ENCODE measurements at places on chromosomes 6 and 20.

- DNase-seq: no peak
Measured at GRCh38 chr20:64042054-64042781, 6.2 kb downstream of the C20orf204 start.

GRCh38 chr6:154261688-154262397 is 94.8 kb downstream of the IPCEF1 start:
- DNase-seq: no peak

GRCh38 chr6:111487661-111488060 is 4.6 kb upstream of the REV3L start:
- peak; percentile 66 for DNase-seq

DNA sequence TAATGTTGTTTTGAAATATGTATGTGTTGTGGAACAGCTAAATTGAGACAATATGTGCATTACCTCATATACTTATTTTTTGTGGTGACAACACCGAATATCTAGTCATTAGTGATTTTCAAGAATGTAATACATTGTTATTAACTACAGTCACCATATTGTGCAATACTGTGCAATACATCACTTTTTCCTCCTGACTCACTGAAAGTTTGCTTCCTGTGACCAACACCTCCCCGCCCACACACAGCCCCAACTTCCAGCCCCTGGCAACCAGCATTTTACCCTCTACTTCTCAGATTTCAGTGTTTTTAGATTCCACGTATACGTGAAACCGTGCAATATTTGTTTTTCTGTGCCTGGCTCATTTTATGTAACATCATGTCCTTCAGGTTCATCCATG is 627.9 kb downstream of the PRKN start:
- DNase-seq: no peak

GRCh38 chr6:57173056-57173885 is 1.1 kb downstream of the BAG2 start:
- peak; percentile 56 for DNase-seq

DNA sequence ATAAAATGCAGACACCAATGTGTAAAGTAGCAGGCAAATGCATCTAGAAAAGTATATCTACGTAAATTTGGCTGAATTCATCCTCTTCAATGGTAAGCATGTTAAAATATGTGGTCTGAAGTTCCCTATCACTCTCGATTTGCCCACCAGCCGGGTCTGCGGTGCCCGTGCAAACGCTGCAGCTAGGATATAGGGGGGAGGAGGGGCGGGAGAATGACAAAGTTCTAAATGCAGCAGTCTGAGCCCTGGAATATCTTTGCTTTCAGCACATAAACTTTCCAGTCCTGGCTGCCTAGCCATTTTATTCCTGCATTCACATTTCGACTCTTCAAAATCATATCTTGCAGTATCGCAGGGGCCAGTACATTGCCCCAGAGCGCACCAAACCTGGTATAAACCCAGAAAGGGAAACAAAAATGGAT is 708 bp downstream of the NRN1 start:
- no peak for DNase-seq

GRCh38 chr6:70819646-70820045 is 137.2 kb downstream of the B3GAT2 start:
- DNase-seq: no peak

DNA sequence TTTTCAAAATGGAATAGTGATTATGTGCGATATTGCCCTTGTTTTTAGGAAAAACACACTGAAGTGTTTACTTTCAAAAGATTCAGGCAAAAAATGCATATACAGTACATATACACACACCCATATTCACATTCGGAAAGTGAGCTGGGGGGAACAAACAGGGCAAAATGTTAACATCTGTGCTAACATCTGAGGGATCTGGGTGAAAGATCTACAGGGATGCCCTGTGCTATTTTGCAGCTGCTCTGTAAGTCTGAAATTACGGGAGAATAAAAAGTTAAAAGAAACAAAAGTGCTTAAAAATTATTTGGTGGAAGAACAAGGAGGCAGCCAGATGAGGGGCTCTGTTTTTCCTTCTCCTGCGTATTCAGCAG is 860 bp downstream of the CST3 start:
- no peak for DNase-seq

- no peak for DNase-seq
Measured at GRCh38 chr6:73388433-73388799, 6.2 kb upstream of the DDX43 start.

DNA sequence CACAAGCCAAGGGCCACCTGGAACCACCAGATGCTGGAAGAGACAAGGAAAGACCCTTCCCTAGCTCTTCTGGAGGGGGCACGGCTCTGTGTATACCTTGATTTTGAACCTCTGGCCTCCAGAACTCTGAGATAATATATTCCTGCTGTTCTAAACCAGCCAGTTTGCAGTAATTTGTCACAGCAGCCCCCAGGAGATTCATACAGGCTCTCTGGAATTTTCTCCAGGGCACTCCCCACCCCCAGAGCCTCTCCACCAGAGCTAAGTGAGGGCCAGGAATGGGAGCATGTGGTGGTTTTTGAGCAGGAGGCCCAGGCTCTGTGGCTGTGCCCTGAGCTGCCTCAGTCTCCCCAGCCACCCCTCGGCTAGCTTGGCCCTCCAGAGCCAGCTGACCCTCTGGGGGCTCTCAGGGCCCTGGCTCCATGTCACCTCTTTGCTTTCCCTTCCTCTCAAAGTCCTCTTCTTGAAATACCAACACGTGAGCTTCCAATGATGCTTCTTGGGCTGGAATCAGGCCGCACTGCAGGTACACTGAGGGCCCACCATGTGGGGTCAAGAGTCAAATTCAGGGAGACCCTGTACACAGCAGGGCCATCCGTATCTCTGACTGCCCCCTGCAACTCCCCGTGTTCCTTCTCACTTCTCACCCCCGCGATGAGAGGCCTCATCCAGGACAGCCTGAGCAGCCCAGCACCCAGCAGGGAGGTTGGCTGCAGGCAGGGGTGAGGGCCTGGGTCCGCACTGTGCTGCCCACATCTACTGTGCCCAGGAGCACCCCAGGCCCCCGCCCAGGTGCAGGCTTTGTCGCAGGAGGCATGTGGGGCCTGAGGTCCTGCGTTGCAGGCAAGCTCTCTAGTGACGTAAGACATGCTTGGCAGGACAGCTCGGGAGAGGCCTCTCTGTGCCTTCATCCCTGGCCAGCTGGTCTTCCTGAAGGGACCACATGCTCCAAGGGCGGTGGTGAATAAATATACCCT is 155.5 kb downstream of the ANKRD60 start:
- DNase-seq: no peak

GRCh38 chr20:24537210-24537609 is 67.8 kb downstream of the SYNDIG1 start:
- DNase-seq: no peak

Measured in EH (cell line).